ENCODE measurements at places on chromosomes 7 and 10.

DNA sequence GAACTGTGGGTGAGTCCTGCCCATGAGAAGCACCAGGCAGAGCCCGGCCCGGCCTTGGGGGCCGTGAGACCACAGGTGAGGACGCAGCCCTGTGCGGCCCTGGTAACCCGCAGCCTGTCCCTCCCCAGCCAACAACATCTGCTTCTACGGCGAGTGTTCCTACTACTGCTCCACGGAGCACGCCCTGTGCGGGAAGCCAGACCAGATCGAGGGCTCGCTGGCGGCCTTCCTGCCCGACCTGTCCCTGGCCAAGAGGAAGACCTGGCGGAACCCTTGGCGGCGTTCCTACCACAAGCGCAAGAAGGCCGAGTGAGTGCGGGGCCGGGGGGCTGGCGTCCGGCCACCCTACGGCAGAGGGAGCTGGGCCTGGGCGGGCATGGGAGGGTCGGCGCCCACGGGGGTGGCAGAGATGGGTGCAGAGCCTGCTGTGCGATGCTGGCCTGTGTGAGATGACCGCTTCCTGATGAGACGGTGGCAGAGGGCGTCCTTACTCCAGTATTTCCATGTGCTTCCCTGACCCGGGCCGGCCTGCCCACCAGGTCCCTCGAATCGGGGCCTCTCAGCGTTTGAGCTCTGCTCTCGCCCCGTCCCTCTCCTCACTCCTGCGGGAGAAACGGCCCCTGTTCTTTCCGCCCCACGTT lies 34.1 kb upstream of the FOXL3 start:
- no peak for DNase-seq

GRCh38 chr7:80593869-80594586 lies 44.4 kb upstream of the CD36 start:
- no peak for DNase-seq

- DNase-seq = no peak
These were observed 2.2 kb downstream of the EGFR start for GRCh38 chr7:55021053-55021452.

GRCh38 chr7:74627661-74628411 lies 29.7 kb upstream of the GTF2I start:
- peak; percentile 68 for DNase-seq

GRCh38 chr10:18260310-18260922 lies 120.2 kb downstream of the CACNB2 start:
- DNase-seq = no peak
